ENCODE measurements at places on chromosomes 12 and 14.

GRCh38 chr12:27344246-27344645 is 11.6 kb downstream of the BMAL2 start:
- no peak for DNase-seq

GRCh38 chr12:108457734-108458361 is 57.2 kb upstream of the FICD start:
- DNase-seq, result no peak

GRCh38 chr14:35474323-35474722 is 59.6 kb upstream of the INSM2 start:
- no peak for DNase-seq

GRCh38 chr12:49465132-49465531 is 73.7 kb upstream of the KCNH3 start:
- no peak for DNase-seq

DNA sequence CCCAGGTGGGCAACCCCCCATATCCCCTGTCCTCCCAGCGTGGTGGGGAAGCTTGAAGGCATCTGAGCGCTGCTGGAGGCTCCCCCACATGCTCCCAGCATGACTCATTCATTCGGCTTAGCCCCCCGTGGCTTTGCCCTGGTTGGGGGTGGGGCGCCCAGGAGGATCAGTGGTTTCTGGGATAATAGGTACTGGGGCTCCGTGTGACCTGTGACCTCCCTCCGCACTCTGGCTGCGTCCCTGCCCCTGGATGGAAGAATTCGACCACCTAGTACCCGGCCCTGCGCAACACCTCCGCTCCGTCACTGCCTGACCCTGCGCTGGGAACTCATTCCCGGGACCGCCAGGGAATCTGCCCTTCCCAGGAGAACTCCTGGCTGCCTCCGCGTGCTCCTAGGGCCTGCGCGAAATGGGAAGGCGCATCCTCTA is 120.1 kb downstream of the AACS start:
- no peak for DNase-seq

- no peak for DNase-seq
Observed at GRCh38 chr14:29444805-29445204, 482.8 kb downstream of the PRKD1 start.
